ENCODE measurements at places on chromosomes 5 and 9.

GRCh38 chr9:124873664-124874063, 11.7 kb downstream of the ARPC5L start:
- no peak for DNase-seq

GRCh38 chr9:99326112-99326916, 104.2 kb downstream of the SEC61B start:
- DNase-seq, result no peak

- no peak for DNase-seq
Observed at GRCh38 chr9:14193328-14193990, 120.5 kb downstream of the NFIB start.

DNA sequence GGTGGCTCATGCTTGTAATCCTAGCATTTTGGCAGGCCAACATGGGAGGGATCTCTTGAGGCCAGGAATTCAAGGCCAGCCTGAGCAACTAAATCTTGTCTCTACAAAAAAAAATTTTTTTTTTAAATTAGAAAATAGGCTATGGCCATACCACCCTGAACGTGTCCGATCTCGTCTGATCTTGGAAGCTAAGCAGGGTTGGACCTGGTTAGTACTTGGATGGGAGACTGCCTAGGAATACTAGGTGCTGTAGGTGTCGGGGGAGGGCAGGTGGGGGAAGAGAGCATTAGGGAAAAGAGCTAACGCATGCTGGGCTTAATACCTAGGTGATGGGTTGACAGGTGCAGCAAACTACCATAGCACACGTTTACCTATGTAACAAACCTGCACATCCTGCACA, 39.5 kb downstream of the DDX4 start:
- no peak for DNase-seq

- no peak for DNase-seq
Observed at GRCh38 chr5:133489632-133490031, 122.7 kb downstream of the FSTL4 start.

DNA sequence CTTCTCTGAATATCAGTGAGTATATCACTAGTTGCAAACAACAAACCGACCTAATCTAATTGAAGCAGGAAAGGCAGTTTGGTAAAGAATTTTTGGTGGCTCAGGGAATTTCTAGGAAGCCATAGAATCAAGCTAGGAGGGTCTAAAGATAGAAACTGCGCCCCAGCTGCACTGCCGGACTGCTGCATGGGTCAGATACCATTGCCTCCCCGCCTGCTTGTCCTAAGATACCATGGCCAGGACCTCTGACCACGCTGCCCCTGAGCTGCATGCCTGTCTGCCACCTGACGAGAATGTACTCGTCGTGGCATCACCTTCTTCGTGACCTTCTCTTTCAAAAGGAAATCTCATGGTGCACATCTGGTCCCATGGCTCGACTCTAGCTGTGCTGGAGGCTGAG, 439.0 kb downstream of the ZSWIM6 start:
- no peak for DNase-seq

GRCh38 chr5:126079266-126079665, 343.9 kb upstream of the GRAMD2B start:
- no peak for DNase-seq

DNA sequence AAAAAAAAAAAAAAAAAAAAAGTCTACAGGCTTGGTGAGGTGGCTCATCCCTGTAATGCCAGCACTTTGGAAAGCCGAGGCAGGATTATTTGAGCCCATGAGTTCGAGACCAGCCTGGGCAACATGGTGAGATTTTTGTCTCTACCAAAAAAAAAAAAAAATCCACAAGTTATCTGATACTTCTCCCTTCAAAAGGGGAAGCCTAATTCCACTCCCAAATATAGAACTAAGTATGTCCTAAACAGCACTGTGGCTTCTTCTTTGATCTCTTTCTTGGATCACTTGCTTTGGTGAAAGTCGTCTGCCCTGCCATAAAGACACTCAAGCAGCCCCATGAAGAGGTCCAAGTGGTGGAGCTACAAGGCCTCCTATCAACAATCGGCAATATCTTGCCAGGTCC, 18.8 kb upstream of the STING1 start:
- DNase-seq, result no peak

GRCh38 chr9:76023715-76024195, 133.3 kb downstream of the PCSK5 start:
- DNase-seq, result no peak

DNA sequence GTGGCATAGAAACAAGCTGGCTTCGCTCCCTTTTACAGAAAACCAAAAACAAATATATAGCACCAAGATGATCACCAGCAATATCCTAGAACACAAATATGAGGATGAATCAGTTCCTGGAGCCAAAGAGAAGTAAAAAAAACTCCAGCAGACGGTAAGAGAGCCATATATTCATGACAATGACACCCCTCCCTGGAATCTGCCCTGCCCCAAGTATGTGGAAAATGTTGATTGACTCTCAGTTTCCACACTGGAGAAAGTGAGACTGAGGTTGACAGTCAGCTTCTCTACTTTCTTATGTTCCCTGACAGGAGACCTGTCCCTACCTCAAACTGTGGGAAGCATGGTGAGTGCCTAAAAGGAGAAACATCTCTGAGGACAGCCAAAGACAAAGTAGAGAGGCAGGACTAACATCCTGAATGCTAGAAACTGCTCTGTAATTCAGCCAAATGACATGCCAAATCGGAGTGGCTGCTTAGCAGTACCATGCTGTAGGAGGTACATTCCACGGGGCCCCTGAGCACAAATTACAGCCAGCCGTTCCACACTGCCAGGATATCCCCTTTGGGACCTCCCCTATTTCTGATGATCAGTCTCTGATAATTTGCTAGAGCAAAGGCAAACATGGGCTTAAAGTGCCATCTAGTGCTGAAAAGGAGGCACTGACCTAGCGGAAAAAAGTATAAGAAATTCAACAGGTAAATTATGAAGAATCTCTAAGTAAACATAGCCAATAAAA, 424.0 kb upstream of the RGMB start:
- no peak for DNase-seq

- DNase-seq, result no peak
Observed at GRCh38 chr5:88682881-88683361, 200.1 kb downstream of the MEF2C start.

GRCh38 chr9:2086971-2087370, 71.8 kb downstream of the SMARCA2 start:
- DNase-seq, result no peak

GRCh38 chr9:98201102-98201501, 8.7 kb upstream of the CORO2A start:
- no peak for DNase-seq

DNA sequence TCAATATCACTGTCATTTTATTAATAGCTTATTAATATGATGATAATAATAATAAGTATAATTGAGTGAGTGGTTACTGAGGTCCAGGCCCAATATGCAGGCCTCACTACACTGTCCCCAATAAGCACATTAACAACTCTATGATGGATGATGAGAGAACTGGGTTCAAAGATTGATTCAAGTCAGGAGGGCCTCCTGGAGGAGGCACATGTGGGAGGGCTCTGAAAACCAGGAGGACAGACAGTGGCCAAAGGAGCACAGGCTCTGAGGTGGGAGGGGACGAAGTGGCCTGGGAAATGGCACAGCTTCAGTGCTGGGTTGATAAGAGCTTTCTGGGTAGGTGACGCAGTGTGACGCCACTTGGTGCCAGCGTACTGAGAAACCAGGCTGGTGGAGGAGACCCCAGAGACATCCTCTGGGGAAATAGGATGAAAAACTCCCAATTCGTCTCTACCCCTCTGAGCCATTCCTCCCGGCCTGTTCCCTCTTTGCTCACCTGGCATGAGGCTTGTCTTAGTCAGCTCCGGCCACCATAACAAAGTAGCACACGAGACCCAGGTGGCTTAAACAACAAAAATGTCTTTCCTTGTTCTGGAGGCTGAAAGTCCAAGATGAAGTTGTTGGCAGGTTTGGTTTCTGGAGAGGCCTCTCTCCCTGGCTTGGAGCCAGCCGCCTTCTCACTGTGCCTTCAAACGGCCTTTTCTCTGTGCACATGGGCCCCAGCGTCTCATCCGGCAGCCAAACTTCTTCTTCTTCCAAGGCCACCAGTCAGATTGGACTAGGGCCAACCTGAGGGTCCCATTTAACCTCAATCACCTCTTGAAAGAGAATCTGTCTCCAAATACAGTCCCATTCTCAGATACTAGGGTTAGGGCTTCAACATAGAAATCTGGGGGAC, 31.6 kb downstream of the NTNG2 start:
- no peak for DNase-seq

- no peak for DNase-seq
Observed at GRCh38 chr5:172858990-172859811, 25.1 kb downstream of the ERGIC1 start.

GRCh38 chr9:70324963-70325362, 66.2 kb downstream of the SMC5 start:
- DNase-seq, result no peak

GRCh38 chr5:33167541-33167940, 273.2 kb upstream of the TARS1 start:
- no peak for DNase-seq
